ENCODE measurements at places on chromosomes 1 and 21. TPM values are rescaled to one million over a fixed set of nuclear protein-coding genes. Genes with fewer than 3 reads are reported as not detected.

- DNase-seq = no peak
These were observed 11.6 kb upstream of the C4BPB start for GRCh38 chr1:207077012-207077411.

- DNase-seq = no peak
These were observed 22.3 kb downstream of the CD34 start for GRCh38 chr1:207888652-207889051.

DNA sequence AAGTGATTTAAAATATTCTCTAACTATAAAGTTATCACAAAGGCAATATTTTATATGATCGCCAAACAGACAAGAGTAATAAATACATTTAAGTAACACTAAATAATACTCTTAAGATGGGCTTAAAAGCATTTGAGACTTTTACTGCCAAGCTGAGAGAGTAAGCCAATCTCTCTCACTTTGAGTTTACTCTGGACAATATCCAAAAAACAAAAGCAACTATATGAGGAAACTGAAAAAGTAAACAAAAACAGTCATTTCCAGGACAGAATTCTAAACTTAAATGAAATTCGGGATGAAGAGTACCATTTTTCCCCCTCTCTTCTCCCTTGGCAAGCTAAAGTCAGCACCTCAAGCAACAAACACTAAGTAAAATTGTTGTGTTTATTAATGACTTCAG is 173.2 kb downstream of the COP1 start:
- DNase-seq = no peak

DNA sequence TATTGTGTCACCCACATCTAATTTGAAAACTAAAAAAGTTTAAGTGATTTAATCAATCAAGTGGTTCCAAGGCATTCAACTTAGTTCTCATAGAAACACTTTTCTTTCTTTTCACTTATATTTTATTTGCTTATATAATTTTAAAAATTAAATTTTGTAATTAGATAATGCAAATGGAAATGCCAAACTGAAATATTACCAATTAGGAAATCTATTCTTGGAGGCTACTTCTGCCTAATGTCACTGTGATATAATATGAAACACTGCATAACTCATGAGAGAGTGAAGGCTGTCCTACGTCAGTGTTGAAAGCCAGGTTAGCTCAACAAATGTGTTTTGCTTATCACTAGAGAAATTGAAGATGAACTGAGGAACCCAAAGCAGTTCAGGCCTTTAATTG is 18.3 kb upstream of the SHCBP1L start:
- no peak for DNase-seq

GRCh38 chr1:67429528-67430357 is 459 bp downstream of the SERBP1 start:
- no peak for DNase-seq

CASQ1 gene
- total RNA-seq = not detected

DNA sequence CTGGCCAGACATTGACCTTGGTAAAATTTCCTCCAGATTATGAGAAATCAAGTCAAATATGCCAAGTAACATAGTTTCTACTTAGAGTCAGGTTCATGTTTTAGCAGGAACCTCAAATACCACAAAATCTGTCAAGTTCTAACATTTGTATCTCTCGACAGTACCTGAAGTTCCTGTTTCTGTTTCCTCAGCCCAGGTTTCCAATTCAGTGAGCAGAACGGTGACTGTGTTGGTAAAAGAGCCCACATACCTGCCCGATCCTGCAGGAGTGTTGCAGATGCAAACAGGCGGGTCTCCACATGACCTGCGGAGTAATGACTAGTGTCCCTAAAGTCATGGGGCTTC is 57.9 kb upstream of the LGALS8 start:
- DNase-seq = no peak

DNA sequence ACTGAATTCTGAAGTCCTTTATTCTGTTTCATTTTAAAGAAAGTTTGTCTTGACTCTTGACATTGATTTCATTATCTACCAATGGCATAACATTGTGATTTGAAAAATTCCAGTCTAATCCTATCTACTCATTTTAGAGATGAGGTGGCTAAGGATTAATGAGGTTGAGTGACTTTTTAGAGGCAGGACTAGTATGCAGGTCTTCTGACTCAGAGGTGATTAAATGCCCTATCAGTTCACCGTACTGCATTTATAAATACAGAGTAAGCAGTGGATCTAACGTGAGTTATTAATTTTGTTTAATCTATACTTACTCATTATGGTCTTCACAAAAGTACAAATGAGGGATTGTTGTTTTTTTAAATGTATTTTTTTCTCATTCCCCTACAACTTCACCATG is 277.6 kb downstream of the PTBP2 start:
- DNase-seq = no peak

- DNase-seq = no peak
These were observed 48.4 kb upstream of the DNAJC6 start for GRCh38 chr1:65260851-65261473.

OR2M3 gene
- not detected for total RNA-seq

RUNX1 gene
- 11.6 TPM for total RNA-seq

DNA sequence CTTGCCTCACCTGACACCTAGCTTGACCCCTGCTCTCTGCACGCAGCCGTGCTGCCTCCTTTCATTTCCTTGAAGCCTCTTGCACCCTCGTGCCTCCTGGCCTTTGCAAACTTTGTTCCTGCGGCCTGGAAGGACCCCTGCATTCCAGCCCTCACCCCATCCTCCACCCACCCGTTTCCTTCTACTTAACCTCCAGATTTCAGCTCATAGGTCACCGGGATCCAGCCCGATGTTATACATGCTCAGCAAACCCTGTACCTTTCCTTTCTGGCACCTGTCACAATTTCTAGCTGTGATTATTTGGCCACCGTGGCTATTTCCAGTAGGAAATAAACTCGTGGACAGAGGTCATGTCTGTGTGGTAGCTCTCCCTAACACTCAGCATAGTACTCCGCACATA is 4.5 kb downstream of the EDARADD start:
- no peak for DNase-seq

DNA sequence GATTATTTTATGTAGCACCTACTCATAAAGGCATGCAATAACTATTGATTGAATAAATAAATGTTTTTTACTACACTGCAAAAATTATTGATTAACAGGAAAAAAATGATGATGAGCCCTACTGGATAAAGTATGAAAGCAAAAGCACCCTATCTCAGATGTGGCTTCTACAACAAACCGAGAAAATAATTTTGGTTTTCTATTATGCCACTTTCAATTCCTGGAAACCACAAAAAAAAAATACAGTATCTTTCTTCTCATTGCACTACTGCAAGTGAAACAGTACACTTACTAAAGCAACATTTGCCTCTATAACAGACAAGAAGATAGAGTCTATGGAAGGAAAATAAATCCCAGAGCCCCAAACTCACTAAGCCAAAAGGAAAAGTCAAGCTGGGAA is 1882.4 kb downstream of the NCAM2 start:
- DNase-seq = no peak

UBQLN4 gene
- total RNA-seq = 31.0 TPM

DNA sequence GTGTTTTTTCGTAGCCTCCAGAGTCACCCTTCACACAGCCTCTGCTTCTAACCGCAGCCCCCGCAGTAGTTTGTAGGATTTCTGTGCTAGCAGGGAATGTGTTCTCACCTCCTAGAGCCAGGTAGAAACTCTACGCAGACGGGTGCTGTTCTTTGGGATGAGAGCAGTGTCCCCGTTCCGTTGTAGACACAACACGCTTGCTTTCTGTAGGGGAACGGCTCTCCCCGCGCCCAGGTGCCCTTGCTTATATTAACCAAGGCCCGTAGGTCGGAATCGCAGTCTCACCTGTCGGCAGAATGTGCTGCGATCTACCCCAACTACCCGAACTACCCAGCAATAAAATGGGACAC is 111.8 kb upstream of the NBPF11 start:
- DNase-seq = no peak

DNA sequence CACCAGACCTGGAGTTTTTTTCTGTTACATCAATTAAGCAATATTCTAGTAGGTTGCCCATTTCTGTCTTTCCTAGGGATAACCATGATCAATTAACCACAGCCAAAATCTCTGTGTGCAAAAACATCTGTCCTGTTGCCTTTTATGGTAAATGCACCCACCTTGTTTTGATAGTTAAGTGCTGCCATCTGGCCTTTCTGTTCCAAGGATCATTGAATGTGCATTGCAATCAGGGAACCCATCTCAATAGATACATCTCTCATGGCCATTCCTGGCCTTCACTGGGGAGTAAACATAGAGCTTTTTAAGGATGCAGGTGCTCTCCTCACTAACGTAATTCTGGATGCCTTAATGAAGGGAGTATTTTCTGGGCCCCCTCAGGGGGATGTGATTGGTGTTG is 111.8 kb upstream of the KIAA1614 start:
- no peak for DNase-seq

- DNase-seq = no peak
These were observed 184.3 kb downstream of the NCAM2 start for GRCh38 chr21:21182401-21183010.

TBX15 gene
- total RNA-seq = not detected

- DNase-seq = no peak
These were observed 106.8 kb downstream of the HHIPL2 start for GRCh38 chr1:222441066-222441465.

QSOX1 gene
- total RNA-seq = 223 TPM

MROH7 gene
- total RNA-seq = not detected
